ENCODE measurements at places on chromosomes 6 and 20. TPM values are rescaled to one million over a fixed set of nuclear protein-coding genes. Genes with fewer than 3 reads are reported as not detected.

IL17A gene
- not detected for total RNA-seq

PTCHD4 gene
- not detected for total RNA-seq

THBS2 gene
- not detected for total RNA-seq

ADTRP gene
- not detected for total RNA-seq

PRPH2 gene
- not detected for total RNA-seq

MCCD1 gene
- not detected for total RNA-seq

SLC17A3 gene
- not detected for total RNA-seq
